ENCODE measurements at places on chromosomes 11 and 22. TPM values are rescaled to one million over a fixed set of nuclear protein-coding genes. Genes with fewer than 3 reads are reported as not detected.

PITPNM1 gene
- polyA plus RNA-seq, result 118 TPM

MMP1 gene
- 0.08 TPM for polyA plus RNA-seq

UBQLNL gene
- 0.59 TPM for polyA plus RNA-seq

ZNF70 gene
- 9.5 TPM for polyA plus RNA-seq

TBX1 gene
- 0.35 TPM for polyA plus RNA-seq

AQP11 gene
- polyA plus RNA-seq, result 9.8 TPM

UCP3 gene
- polyA plus RNA-seq, result 3.0 TPM

MS4A15 gene
- polyA plus RNA-seq, result not detected

All from spinal cord (tissue), 10 donors.